Activated T-cell treated with anti-CD3 and anti-CD28 coated beads, Interleukin-2, amount 50 U/mL, for 4 hours (primary cell): ENCODE measurements at places on chromosomes 2 and 18. TPM values are rescaled to one million over a fixed set of nuclear protein-coding genes. Genes with fewer than 3 reads are reported as not detected.

DNA sequence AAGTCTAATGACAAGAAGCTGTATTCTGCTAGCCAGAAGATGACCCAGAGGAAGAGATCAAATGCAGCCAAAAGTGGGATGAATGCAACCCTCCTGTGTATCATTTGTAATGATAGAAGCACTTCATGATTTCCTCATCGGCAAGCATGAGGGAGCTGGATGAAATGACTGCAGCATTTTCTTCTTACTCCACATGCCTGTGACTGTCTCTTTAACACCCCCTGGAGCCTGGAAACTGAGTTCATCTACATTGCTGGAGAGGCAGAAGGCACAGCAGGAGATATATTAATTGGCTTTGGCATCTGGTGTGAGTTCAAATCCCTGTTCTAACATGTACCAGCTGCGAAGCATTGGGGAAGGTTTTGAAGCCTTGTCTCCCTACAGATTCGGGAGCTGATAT lies 37.7 kb downstream of the ID2 start:
- DNase-seq, result no peak

- no peak for DNase-seq
Observed at GRCh38 chr2:45925026-45925425, 273.6 kb downstream of the PRKCE start.

- no peak for DNase-seq
Observed at GRCh38 chr2:173431191-173431590, 76.5 kb downstream of the CDCA7 start.

GRCh38 chr2:52260904-52261303 lies 1229.0 kb upstream of the NRXN1 start:
- no peak for DNase-seq

The SPIRE1 gene
- total RNA-seq, result 2.2 TPM

The RUFY4 gene
- total RNA-seq, result 0.38 TPM

The MYL12B gene
- total RNA-seq, result 203 TPM

The TTR gene
- 0.30 TPM for total RNA-seq
